Activated CD4-positive, alpha-beta T cell treated with anti-CD3 and anti-CD28 coated beads, Interleukin-2, amount 50 U/mL, for 1 hour (primary cell): ENCODE measurements at places on chromosomes 7 and 10.

- DNase-seq = no peak
Measured at GRCh38 chr7:36958111-36958733, 233.9 kb upstream of the AOAH start.

- DNase-seq = no peak
Measured at GRCh38 chr10:76218035-76218434, 786.6 kb downstream of the LRMDA start.

GRCh38 chr10:45154502-45154901 is 153.8 kb downstream of the ZNF22 start:
- no peak for DNase-seq

DNA sequence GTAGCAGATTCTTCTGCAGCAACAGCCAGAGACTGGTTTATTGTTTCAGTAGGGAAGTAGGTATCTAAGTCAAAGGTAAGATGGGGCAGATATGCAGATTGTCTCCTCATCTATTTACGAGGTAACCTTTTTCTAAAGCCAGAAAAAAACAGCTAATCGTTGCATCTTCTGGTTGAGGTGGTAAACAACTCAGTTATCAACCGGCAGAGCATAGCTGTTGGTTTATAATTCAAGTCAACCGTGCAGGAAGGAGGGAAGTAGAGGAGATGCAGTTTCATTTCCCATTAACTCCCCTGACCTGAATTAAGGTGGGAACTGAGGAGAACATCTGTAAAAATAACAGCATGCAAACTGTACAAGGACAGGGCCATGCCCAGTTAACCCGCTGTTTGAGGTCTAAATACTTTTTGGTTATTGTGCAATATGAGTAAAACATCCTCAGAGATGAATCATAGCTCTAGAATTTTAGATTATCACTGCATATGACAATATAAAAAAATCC is 156.5 kb upstream of the ITGB1 start:
- no peak for DNase-seq

GRCh38 chr10:13528875-13529713 is at the start of gene BEND7:
BEND7 (minus strand) TSS chr10:13529014; CDS start chr10:13528533, 481 bp downstream.
- DNase-seq = no peak

DNA sequence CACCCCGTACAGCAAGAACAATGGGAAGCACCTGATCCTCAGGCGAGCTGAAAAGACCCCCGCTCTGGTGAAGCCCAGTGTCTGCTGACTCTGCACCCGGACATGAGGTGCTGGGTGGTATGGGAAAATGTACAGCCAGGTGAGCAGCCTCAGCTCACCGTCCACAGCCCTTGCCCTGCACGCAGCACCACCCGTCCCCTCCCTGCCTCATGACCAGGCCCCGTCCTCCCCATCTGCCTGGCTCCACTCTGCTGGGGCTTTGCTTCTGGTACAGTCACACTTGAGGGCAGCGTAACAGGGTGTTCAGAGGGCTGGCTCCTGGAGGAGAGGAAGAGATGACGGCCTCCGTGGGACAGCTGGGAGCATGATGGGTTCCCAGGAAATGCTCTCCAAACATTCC is 49.1 kb downstream of the NCAPG2 start:
- no peak for DNase-seq

- no peak for DNase-seq
Measured at GRCh38 chr7:66033471-66034385, 41.9 kb upstream of the ASL start.

GRCh38 chr7:36205803-36206202 is 52.7 kb downstream of the EEPD1 start:
- no peak for DNase-seq

DNA sequence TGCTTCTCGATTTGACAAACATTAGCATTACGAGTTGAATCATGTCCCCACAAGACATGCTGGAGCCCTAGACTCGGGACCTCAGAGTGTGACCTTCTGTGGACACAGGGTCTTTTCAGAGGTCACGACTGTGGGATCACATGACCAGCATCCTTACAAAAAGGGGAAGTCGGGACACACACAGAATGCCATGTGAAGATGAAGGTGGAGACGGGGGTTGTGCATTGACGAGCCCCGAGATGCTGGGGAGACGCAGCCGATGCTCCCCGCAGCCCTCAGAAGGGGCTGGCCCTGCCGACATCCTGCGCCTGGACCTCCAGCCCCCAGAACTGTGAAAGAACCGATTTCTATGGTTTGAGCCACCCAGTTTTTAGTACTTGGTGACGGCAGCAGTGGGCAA is 7.5 kb downstream of the ZFAND2A start:
- no peak for DNase-seq

DNA sequence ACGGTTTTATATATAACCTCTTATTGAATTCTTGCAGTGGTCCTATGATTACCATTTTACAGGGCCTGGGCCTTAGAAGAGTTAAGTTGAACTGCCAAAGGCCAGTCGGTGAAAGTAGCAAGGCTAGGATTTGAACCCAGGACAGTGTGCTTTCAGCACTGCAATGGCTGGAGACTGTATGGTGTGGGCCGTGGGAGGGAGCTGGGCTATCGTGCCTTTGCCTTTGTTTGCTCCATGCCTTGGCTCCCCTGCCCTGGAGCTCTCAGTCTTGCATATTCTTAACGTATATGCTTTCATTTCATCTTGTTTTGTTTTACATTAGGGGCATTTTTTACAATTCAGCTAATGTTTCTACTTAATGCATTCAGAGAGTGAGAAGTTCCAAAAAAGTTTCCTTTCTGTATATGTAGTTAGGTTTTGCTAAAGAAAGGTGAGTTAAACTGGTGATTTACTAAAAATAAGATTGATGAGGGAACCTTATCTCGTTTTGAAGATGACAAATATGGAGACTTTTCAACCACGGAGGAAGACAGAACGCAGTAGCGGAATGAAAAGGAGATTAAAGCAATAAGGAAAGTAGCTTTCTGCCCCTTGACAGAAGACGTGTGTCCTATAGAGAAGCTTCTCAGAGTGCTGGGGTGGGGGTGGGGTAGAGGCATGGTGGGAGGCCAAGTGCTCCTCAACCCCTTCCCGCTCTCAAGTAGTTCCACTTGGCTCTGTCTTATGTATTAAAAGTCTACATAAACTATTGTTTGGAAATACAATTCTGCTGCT is 82.5 kb downstream of the RTKN2 start:
- DNase-seq = no peak

GRCh38 chr10:132865851-132866600 is 76.3 kb downstream of the CFAP46 start:
- DNase-seq = no peak

DNA sequence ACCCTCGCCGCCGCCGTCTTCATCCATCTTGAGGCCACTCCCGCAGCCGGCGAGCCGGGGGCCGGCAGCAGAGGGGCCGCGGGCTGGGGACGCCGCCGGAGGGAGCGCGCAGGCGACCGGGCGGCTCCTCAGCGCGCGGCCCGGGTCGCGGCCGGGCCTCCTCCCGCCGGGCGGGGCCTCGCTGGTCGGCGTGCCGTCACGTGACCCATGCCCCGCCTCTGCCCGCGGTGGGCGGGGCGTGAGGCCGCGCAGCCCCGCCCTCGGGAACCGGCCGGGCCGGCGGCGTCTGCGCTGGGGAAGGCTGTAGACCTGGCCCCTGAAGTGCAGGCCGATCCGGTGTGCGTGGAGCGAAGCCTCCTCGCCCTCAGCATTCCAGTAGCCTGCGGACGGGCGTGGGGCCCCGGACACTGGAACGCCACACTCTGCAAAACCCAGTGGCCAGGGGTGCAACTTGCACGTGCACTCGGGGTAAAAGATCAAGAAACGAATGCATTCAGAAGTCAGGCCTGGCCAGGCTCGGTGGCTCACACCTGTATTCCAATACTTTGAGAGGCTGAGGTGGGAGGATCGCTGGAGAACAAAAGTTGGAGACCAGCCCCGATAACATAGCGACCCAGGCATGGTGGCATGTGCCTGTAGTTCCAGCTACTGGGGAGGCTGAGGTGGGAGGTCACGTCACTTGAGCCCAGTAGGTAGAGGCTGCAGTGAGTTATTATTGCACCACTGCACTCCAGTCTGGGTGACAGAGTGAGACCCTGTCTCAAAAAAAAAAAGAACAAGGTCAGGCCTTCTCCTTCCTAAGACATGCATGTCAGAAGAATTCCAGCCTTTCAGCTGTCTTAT is at the start of gene CYTH3:
CYTH3 (minus strand) TSS at position 144 of the 843 bp plus-strand sequence; CDS start at position 27, 117 bp downstream.
- DNase-seq = peak; percentile 69

GRCh38 chr10:74150204-74150989 is at the start of gene AP3M1:
AP3M1 (minus strand) TSS chr10:74150828; CDS start chr10:74138379, 12,449 bp downstream.
- peak; percentile 82 for DNase-seq

DNA sequence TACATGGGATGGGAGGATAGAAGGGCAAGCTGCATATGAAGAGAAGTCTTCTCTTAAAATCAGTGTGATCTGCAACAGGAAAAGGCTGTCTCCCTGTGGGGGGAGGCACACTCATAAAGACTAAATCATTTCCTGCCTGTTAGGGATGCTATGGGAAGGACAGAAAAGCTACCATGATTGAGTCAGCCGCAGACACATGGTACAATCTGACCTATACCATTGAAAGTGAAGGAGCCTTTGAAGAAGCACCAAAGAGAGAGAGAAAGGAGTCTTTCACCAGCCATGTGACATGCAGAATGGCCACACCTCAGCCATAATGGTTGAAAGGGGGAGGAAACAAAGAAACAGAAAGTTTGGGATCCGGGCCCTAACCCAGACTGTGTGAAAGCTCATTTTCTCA is 29.1 kb downstream of the NUDCD3 start:
- DNase-seq = no peak

GRCh38 chr7:71633551-71634008 is 501.6 kb downstream of the GALNT17 start:
- no peak for DNase-seq

DNA sequence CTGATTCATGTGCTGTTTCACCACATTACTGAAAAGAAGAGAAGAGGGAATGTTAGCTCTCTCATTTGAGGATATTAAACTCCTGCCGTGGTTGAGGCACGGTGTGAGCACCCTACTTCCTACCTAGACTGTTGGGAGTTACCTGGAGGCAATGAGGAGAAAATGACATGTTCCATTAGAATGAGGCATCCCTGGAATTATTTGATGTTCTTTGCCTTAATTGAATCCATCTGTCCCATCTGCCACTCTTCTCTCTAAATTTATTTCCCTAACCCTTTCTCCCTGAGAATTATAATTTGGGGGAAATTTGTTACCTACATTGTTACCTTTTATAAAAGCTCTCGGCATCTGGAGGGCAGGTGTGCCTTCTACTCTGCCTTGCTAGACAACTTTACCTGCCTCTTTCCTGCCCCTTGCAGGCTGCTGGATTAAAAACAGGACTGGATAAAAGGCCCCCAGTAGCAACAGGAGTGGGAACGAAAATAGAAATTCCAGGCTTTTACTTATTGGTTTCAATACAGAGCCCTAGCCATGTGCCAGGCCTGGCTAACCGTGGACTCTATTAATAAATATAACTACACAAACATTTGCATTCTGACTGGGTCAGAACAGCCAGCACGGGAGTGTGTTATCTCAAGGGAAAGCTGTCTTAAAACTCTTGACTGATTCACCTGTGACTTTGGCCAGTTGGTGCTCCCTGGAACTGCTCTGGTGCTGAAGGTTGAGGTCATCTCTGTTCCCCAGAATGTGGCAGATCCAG is 4.4 kb upstream of the ATXN7L1 start:
- DNase-seq = no peak

GRCh38 chr7:6476596-6477317 is 29.0 kb upstream of the DAGLB start:
- DNase-seq = no peak

GRCh38 chr7:11681461-11681860 is 150.5 kb downstream of the THSD7A start:
- no peak for DNase-seq

DNA sequence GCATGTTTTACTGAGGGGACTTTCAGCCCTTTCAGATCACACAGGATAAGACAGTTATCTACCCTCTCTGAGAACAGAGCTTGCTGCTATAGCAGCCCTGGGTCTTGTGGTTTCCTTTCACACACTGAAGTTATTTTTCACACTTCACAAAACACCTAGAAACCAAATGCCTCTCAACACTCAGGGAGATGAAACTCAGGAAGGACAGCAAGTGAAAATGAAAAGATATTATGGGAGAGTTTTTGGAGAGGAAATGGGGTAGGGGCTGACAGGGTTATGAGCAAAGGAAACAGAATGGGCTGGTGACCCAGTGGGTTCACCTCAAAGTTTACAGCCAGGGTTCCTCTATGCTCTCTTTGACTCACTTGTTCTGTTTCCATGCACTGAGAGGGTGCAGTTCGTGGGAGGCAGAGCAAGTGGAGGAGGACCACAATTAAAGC is 17.0 kb upstream of the GIMAP2 start:
- DNase-seq = peak; percentile 46

DNA sequence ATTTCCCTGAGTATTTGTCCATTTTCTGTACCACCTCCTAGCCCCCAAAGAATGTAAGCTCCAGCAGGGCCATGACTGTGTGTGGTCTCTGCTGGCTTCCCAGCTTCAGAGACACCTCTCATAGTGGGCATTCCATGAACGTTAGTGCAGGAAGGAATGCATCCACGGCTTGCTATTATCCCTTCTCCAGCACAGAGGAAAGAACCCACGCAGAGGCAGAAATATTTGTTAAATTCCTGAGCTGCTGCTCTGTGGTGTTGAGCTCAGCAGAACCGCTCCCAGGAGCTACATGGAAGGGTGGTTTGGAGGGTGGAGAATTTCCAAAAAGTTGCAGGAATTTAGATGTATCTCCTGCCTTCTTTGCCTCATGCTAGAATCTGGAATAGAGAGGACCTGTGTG is 275.2 kb downstream of the POU6F2 start:
- no peak for DNase-seq

DNA sequence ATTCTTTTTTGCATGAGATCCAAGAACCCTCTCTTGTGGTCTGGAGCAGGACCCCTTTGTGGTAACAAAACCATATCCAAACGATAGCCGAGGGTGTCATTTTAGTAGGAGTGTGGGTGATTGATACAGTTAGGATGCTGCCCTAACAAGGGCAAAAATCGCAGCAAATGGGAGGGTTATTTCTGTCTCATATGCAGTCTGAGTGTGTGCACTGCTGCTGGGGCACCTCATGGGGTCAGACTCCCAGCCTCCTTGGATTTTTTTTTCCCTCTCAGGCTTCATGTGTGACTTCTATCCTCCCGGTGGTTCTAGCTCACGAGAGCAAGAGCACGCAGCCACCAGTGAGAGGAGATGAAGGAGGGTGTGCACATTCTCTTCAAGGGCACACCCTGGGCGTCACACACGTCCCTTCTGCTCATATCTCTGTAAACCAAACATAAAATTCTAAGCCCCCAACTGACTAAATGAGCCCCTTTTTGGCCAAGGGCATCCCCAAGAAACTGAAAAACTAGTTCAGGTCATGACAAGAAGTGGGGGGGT is 28.6 kb upstream of the IL15RA start:
- no peak for DNase-seq
